ENCODE measurements at places on chromosomes 4 and X.
A peak's percentile ranks its signal among the peaks of the same experiment; 100 is the strongest.

- DNase-seq: peak; percentile 2
Measured at GRCh38 chrX:111445485-111445884, 33.5 kb upstream of the DCX start.

DNA sequence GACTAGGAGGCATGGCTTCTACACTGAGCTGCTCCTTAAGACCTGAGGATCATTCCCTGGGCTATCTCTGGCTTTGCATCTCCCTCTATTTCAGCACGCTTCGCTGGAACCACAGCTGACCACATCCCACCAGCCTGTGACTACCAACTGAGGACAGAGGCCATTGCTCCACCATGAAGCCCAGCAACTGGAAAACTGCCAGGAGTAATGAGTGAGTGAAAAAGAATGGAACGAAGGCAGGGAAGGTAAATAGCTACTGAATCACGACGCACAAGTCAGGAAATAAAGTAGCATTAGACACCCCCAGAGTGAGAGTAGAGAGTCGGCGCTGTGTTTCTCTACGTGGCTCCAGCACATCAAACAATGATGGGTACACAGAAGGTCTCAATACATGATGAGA is 314.7 kb downstream of the LDB2 start:
- DNase-seq: no peak

DNA sequence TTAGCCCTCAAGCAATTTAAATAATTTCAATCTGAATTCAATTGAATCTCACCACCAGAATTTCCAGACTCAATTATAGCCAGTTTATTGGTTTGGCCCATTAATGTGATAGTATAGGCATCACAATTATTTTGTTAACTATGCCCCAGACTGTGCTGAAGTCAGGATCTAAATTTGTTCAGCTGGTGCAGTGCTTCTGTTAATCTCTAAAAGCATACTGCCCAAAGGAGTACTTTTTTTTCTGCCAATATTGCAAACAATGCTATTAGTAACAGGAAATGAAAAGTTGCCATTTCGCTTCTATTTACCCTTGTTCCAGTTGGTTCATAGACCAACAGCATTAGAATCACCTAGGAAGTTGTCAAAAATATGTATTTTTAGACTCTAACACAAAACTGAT is 171.0 kb downstream of the GPM6A start:
- no peak for DNase-seq

GRCh38 chr4:188282471-188283232 is 143.4 kb downstream of the TRIML1 start:
- DNase-seq: peak; percentile 9

DNA sequence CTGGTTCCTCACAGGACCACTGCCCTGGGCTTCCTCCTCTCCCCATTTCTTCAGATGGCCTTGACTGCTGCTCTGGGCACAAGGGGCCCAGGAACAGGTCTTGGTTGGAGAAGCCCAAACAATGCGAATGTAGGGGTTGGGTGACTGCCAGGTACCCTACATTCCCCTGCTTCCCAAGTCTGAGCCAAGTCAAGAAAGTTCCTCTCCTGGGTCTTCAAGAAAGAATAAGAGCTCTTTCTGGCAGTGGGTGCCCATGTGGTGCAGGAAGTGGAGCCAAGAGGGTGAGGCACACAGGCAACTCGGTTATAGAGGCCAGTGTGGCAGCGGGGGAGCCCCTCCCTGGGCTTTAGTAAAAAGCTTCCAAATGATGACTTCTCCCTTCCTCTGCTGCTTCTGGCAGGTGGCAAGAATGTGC is 2.7 kb downstream of the SLC34A2 start:
- DNase-seq: no peak

DNA sequence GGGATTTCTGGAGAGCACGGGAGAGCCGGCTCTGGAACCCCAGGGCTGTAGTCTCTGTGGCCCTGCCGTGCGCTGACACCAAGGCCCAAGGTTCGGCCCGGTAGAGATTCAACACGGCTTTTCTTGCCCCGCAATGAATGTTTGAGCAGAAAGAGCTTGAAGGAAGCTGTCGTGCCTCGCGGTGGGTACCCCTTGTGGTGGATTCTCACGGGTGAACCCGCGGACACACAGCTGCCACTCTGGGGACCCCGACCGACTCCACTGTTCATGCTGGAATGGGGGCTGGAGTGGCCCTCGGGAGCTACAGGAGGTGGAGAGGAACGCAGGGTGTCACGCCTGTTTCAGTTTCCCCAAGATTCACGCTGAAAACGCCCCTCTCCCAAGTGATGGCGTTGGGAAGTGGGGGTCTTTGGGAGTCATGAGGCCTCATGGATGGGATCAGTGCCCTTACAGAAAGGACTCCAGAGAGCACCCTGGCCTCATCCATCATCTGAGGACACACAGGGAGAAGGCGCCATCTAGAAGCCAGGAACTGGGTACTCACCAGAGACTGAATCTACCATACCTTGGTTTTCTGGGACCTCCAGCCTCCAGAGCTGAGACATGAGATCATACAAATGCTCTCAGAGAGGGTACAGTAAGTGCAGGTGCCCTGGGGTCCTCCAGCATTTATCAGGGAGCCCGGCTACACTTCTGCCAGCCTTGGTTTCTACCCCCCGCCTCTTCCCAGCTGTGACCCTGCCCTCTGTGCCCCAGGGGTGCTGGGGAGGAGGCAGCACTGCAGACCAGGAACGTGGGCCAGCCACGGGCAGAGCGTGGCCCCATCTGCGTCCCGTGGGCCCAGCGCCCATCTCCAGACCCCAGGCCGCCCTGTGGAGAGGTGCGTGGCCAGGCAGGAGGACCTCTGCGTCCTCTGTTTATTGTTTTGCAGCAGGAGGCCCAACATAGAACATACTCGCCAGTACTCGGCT is 6.4 kb downstream of the SLC25A6 start:
- DNase-seq: no peak

DNA sequence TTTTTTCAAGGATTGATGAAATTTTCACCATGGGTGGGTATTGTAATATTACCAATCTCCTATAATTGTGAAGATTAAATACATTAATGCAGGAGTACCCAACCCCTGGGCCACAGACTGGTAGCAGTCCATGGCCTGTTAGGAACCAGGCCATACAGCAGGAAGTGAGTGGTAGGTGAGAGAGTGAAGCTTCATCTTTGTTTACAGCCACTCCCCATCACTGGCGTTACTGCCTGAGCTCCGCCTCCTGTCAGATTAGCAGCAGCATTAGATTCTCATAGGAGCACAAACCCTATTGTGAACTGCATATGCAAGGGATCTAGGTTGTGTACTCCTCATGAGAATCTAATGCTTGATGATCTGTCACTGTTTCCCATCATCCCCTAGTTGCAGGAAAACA is 15.1 kb downstream of the RAPGEF2 start:
- DNase-seq: no peak

DNA sequence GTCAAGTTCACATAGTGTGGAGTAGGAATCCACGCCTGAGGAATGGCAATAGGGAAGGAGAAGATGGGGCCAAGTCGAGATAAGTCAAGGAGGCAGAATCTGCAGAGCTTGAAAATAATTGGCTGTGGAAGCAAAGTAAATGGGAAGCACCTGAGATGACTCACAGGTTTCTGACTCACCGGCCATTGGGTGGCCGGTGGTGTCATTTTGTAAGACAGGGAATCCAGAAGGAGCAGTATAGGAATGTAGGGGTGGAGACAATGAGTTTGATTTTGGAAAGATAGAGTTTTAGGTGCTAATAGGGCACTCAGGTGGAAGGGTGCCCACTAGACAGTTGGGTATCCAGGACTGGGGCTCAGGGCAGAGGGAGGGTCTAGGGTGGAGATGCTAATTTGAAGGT is 201.0 kb upstream of the MAMLD1 start:
- DNase-seq: no peak

DNA sequence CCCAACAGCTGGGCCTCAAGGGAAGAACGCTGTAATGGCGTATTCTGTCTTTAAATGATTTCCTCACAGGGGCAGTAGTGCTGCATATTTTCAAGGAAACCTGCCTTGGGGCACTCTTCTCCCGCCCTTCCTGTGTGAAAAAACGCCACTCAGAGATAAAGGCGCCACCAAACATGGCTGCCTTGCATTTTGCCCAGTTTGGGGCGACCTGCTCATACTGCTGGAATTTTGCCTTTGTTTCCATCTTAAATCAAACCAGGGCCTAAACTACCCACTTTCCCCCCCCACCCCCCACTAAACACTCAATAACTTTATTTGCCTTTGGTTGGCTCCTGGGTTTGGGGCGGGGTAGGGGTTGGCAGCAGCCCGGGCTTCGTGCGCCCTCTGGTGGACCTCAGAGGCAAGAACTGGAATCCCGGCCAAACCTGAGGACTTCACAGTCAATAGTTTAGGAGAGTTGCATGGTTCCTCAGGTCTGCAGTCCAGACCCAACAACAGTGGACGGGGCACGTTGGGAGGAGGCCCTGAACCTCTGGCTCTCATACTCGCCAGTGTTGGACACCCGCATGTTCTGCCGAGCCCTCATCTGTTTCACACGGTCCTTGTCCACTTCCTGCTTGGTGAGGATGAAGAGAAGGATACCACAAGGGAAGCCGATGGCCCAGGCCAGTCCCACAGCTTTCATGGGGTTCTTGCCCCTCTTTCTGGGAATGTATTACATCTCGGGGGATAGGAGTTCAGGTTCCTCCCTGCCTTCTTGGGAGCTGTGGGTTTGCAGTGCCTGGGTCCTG is 220.1 kb upstream of the STK26 start:
- DNase-seq: no peak

GRCh38 chr4:145324161-145324560 is 143.8 kb upstream of the OTUD4 start:
- no peak for DNase-seq

- no peak for DNase-seq
Measured at GRCh38 chr4:40685300-40685699, 55.6 kb upstream of the RBM47 start.

DNA sequence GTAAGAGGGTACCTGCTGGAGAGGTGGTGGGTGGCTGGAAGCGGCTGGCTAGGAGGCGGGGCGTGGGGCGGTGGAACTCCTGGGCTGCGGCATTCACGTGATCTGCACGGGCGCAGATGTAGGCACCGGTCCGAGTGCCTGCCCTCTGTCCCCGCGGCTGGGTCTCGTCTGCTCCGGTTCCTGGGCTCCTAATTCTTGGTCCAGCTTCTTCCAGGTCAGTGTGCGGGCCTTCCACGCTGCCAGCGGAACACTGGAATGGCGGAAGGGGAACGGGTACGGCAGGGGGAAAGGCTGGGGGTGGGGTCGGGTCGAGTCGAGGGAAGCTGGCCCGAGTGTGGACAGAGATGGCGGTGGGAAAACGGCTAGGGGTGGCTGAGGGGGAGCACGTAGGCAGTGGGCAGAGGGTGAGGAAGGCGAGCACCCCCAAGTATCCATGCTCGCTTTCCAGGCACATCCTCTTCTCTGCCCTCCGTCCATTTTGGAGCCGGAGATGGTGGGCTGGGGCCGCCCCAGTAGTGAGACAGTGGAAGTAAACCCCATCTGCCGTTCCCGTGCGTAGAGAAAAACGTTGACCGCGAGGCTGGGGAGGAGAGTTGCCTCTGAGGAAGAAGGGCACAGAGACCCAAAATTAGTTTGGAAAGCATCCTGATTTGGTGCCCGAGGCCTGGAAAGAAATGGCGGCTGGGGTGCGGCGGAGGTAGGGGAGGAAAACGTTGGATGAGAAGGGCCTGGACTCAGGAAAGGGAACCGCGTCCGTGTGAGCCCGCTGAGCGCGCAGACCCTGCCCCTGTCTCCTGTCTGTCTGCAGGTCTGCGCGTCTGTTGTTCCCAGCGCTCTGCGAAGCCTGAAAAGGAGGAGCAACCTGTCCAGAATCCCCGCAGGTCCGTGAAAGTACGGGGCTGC is at the start of gene TCEAL4:
TCEAL4 (plus strand) TSS at position 105 of the 903 bp plus-strand sequence. CDS start 1,161 bp downstream, outside the sequence.
- peak; percentile 38 for DNase-seq

DNA sequence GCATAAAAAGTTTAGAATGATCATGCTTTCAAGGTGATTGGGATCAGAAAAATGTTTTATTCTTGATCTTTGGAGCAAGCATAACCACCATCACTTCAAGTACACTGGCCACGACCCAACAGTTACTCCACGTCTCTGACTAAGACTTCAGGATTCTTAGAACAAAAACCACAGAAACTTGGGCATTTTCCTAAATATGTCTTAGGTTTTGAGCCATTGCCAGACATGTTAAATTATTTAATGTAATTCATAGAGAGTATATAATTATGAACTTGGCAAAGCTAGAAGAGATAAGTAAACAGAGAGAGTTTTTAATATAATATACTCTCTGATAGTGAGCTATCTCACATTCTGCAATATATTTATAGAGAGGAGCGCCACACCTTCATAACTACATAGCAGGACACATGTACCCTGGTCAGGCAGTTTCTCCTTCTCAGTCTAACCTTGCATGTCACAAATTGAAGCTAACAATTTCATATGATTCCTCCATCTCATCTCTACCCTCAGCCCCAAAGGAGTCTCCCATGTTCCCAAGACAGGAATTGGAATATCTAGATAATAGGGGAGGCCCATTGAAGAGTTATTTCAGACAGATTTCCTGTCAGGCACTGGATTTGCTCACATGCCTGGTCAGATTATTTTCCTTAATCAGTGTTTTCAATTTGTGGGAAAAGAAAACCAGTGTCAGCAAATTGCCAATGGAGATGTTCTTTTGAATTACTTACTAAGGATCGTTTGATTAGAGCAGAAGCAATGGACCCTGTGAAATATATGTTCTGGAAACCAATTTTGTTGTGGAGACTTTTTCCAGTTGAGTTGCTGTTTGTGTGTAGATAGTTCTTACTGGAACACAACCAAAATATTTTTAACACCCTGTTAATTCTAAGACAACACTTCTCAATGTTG is 61.7 kb upstream of the GUCY1A1 start:
- DNase-seq: no peak

All from endothelial cell (in vitro differentiated cells).